ENCODE measurements at places on chromosomes 4 and X.

DNA sequence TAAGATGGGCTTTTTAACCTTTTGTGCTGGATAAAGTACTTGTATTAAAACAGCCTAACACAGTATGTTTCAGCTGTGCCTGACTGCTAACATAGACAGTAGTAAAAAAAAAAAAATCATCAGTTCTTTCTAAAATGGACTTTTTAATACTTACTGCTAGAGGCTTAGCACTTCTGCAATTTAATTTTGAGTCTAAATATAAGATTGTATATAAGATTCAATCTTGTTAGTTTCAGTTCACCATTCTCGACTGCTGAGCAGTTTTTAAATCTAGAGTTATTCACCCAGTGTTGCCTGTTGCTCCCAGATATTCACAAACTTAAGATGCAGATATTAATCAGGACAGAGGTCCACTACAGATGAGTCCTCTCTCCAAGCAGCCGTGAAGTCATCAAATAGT lies 6.8 kb downstream of the PLA2G12A start:
- no peak for DNase-seq

GRCh38 chrX:154815274-154815818 lies 10.1 kb upstream of the MPP1 start:
- DNase-seq: no peak

GRCh38 chr4:180710628-180711337 lies 1532.4 kb upstream of the TENM3 start:
- no peak for DNase-seq

DNA sequence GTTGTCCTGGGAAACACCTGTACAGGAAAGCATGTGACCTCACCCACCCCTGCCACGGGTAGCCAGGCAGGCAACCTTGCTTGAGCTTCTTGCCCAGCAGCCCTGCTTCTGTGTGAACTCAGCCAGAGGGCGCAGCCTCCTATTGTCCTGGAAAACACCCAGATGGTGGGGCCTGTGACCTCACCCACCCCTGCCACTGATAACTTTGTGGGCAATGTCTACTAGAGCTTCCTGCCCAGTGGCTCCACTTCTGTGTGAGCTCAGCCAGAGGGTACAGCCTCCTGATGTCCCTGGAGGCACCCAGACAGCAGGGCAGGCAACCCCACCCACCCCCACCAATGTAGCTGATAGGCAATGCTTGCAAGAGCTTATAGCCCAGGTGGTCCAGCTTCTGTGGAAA lies 146.3 kb downstream of the DTHD1 start:
- DNase-seq: no peak

- no peak for DNase-seq
These were observed 58.9 kb upstream of the RBM47 start for GRCh38 chr4:40688446-40689095.

DNA sequence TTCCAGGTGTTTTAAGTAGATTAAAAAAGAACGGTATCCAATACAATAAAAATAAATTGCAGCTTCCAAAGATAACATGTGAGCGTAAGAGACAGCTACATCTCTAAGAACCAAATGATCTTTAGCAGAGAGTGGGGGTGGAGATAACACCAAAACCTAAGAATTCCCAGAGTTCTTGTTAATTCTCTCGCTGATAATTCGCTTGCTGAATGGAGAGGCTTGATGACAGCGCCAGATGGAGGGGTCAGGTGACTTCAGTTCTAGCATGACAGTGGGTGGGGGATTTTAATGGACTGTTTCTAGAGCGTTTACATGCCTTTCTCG lies 2.3 kb downstream of the CLCN4 start:
- no peak for DNase-seq

GRCh38 chrX:132184871-132185270 lies 34.4 kb downstream of the RAP2C start:
- DNase-seq: no peak

- no peak for DNase-seq
These were observed 42.8 kb upstream of the KLHL34 start for GRCh38 chrX:21700967-21701366.

- no peak for DNase-seq
These were observed 628.3 kb upstream of the MAGEB2 start for GRCh38 chrX:29587107-29587506.

- no peak for DNase-seq
These were observed 91.2 kb downstream of the PLS3 start for GRCh38 chrX:115652221-115652620.

- DNase-seq: no peak
These were observed 2.2 kb downstream of the GRIA2 start for GRCh38 chr4:157222771-157223160.

GRCh38 chr4:82519072-82519471 lies 42.7 kb downstream of the TMEM150C start:
- no peak for DNase-seq

DNA sequence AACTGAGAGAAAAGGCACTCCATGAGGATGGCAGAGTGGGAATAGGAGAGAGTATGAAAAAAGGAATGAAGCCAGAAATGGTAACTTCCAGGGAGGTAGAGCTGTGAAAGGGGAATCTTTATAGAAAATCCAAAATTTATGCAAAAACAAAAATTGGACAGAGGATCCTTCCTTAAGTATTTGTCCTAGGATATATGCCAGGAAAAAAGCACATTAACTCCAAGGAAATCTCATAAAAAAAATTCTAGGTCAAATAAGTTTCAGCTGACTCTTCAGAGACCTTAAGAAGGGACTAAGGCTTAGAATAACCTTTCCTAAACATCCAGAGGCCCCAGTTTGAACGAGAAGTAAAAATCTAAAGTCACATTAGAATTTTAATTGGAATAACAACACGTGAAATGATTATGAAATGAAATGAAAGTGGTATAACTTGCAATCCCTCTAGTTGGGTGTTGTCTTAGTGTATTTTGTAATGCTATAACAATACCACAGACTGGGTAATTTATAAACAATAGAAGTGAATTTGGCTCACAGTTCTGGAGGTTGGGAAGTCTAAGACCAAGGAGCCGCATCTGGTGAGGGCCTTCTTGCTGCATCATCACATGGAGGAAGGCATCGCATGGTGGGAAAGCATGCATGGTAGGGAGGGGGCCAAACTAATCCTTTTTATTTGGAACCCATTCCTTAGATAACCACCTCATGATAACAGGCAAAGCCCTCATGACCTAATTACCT lies 145.4 kb upstream of the RXFP1 start:
- no peak for DNase-seq

DNA sequence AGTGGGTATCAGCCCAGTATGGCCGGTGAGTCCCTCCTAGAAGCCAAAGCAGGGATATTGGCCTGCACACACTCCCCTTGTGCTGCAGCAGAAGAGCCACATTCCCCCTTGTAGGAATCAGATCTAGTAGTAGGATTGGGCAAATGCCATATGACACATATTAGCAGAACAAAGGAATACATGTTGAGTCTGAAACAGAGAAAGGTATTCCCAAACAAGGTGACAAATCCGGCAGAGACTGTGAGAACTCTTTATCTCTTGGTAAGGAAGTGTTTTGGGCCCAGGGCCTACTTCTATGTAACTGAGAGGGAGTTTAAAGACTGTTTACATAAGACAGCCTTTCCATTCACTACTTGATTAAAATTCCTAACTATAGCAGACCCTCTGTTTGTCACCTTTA lies 1382.0 kb downstream of the FAM133A start:
- no peak for DNase-seq

GRCh38 chr4:153877898-153878297 lies 89.0 kb upstream of the SFRP2 start:
- DNase-seq: no peak

DNA sequence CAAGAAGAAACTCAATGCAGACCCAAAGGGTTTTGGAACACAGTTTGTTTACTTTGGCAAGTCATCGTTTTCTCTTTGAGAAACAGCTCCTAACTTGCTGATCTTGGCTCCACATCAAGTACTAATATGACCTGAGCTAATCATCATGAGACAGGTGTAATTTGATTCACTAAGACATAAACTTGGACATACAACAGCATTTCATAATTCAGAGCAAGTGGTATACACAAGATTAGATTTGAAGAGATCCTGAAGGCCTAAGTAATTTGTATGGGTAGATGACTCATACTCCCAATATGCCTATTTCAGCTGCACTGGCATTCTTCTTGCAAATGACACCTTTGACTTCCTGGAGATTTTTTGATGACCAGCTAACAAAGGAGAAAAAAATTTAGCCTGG lies 1521.7 kb downstream of the RPA4 start:
- no peak for DNase-seq

DNA sequence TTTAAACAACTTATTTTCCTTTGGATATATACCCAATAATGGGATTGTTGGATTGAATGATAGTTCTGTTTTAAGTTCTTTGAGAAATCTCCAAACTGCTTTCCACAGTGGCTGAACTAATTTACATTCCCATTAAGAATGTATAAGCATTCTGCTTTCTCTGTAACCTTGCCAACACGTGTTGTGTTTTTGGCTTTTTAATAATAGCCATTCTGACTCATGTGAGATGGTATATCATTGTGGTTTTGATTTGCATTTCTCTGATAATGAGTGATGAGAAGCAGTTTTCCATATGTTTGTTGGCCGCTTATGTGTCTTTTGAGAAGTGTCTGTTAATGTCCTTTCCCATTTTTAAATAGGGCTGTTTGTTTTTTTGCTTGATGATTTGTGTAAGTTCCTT lies 155.6 kb upstream of the PITX2 start:
- DNase-seq: no peak

DNA sequence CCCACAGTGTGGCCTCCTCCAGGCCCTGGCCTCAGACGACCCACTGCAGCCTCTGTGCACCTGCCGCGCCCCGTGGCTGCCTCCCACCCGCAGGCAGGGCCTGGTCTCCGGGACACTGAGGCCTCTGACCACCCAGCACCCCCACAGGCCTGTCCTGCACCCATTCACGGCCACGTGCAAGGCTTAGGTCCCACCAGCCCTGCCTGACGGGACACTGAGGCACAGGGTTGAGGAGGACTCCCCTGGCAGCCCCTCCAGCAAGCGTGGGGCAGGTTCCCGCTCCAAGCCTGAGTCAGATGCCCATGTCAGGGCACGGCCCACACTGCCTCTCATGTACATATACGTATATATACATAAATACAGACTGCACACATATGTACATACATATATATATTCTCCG lies 23.5 kb downstream of the NELFA start:
- DNase-seq: no peak

GRCh38 chr4:163473130-163473529 lies 424 bp downstream of the TKTL2 start:
- DNase-seq: no peak

- DNase-seq: no peak
These were observed 56.4 kb upstream of the DRP2 start for GRCh38 chrX:101163166-101163565.

DNA sequence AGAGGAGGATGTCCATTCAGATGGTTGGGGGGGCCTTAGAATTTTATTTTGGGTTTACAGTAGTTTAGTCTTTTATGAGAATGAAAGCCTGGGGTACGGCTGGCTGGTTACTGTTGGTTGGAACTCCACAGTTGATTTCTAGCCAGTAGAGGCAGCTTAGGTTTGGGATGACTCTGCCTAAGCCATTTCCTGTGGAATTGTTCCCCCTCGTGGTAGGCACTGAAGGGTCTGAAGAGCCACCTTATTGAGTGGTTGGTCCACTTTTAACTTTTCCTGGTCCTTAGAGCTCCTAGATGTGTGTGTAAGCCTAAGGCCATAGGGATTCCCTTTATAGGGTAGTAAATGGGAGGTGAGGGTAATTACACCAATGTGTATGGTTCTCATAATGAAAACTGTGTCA lies 19.7 kb downstream of the SPIN3 start:
- DNase-seq: no peak

DNA sequence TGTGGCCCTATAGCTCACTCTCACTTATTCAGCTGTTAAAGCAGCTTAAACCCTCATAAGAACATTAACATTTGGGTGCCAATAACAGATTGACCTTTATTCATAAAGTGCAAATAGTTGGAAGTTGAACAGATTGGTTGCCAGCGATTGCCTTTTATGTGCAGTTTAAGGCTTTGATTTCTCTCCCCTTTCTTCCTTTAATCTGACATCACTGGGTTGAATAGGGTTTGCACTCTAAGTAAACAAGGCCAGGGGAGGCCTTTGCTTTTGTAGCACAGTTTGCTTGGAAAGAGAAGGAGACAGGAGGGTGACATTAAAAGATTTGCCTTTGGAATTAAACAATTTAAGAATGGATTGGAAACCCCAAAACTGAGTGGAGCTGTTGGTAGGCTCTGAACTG lies 114.3 kb downstream of the NKX6-1 start:
- DNase-seq: no peak

DNA sequence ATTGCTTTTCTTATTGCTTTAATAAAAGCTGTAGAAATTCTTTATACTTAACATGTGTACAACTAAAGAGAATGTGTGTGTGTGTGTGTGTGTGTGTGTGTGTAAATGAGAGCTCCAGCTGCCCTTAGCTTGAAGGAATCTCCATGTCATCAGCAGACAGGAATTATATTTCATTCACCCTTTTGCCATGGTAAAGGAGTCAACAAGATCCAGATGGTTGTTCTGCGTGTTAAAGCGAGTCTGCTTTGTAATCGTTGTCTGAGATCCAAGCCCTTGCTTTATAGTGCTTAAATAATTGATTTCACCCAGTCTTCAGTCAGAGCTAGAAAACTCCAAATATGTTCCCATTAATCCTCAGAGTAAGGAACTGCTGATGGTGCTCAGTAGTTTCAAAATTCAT lies 285.5 kb downstream of the PDGFC start:
- no peak for DNase-seq

DNA sequence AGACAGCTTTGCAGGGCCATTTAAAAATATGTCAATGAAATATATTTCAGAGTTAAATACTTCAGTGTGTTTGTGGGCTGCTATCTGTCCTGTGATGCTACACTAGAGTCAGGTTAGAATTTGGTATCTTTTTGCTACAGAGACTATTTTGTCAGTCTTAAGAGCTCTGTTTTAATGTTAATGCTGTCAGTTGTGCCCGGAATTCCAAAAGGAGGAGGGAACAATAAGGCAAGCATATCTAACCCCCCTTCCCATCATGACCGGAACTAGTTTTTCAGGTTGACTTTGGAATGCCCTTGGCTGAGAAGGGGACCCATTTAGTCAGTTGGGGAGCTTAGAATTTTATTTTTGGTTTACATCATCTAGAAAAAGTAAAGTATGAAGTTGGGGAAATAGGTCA lies 34.9 kb upstream of the SLC25A4 start:
- DNase-seq: no peak

DNA sequence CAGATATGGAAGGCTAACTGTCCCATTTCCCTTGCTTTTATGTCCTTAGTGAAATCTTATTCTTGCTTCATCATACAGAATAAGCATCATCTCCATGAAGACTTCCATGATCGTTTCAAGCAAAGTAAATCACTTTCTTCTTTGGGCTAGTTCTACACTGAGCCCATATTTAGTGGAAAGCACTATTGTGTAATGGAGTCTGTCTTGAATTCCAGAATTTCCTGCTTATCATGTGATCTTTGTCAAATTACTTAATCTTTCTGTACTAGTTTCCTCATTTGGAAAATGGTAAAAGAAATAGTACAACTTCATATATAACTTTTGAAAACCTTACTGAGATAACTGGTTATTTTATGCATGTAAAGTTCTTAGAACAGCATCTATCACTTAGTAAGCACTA lies 7.6 kb downstream of the ANAPC10 start:
- no peak for DNase-seq

- DNase-seq: no peak
These were observed 362.0 kb upstream of the BOD1L1 start for GRCh38 chr4:13989501-13989900.

Measured in CD4-positive, alpha-beta T cell treated with Interleukin-17A for 4 hours (primary cell).